ENCODE measurements at places on chromosomes 3 and 15. TPM values are rescaled to one million over a fixed set of nuclear protein-coding genes. Genes with fewer than 3 reads are reported as not detected.

Gene ALDH1L1
- total RNA-seq: not detected

Gene ILDR1
- not detected for total RNA-seq

Gene MYRIP
- total RNA-seq: 22.4 TPM

Gene APEH
- total RNA-seq: 128 TPM

Gene CCR1
- total RNA-seq: not detected

Gene TRH
- total RNA-seq: not detected

Gene RTP1
- total RNA-seq: not detected

DNA sequence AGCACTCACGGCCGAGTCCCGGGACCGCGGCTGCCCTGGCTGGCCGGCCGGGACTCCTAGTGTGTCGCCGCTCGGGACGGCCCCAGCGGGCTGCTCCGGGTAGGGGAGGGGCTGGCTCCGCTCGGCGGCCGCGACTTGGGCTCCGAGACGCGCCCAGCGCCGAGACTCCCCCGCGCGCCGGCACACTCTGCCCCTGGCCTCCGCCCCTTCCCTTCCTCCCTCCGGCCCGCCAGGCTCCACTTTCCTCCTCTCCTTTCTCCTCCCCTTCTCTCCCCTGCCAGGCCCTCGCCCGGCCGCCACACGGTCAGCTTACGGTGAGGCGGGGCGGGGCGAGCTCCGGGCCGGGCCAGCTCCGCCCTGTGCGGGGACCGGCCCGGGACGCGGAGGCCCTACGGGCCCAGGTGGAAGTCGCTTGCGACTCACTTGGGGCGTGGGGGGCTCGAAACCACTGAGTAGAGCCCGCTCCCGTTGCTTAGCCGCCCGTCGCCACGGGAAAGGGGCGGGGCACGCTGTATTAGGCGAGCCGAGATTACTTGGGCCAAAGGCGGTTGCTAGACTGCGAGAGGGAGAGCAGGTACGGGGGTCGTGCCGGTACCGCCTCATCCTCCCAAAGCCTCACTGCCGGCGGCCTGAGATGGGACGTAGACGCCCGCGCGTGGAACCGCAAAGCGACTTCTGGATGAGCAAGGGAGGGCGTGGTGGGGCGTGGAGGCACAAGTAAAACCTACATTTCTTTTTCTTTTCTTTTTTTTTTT, at the start of gene ITGB5:
Gene ITGB5, minus strand, starts transcription at position 189 of the 755 bp plus-strand sequence. CDS start 365 bp downstream, outside the sequence.
- no peak for DNase-seq

DNA sequence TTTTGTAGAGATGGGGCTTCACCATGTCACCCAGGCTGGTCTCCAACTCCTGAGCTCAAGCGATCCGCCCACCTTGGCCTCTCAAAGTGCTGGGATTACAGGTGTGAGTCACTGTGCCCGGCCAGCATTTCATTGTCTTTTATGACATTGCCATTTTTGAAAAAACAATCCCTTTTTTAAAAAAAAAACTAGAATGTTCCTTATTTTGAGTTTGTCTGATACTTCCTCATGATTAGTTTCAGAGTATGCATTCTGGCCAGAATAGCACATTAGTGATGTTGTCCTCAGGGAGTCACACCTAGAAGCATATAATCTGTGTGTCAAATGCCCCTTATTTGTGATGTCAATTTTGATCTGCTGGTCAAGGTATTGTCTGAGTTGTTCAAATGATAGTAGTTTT, 21.2 kb upstream of the NMD3 start:
- DNase-seq: no peak

GRCh38 chr3:16136055-16136454, 38.4 kb upstream of the GALNT15 start:
- no peak for DNase-seq

- no peak for DNase-seq
Measured at GRCh38 chr15:97521381-97522285, 438.9 kb upstream of the ARRDC4 start.

GRCh38 chr15:40379853-40380252, 2.7 kb upstream of the KNSTRN start:
- DNase-seq: peak; percentile 76

- DNase-seq: no peak
Measured at GRCh38 chr3:149654188-149654601, 3.6 kb downstream of the WWTR1 start.

DNA sequence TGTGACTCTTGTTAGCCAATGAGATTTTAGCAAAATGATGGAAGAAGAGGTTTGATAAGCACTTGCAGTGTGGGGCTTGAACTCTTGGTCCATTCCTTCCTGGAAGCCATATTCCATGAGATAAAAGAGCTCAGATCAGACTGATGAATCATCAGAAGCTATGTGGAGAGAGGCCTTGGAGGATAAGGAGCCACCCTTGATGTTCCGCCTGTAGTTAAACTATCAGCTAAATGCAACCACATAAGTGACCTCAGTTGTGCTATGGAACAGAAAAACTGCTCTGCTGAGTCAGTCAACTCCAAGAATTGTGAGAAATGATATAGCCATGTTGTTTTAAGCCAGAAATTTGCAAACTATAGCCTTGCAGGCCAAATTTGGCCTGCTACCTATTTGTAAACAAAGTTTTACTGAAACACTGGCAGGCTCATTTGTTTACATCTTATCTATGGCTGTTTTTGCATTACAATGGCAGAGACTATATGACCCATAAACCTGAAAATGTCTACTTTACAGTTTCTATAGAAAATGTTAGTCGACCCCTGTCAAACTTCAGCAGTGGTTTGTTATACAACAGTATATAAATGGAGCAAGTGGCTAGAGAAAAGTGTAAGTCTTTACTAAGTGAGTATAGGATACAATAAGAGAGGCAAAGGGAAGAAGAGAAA, 27.6 kb upstream of the GAP43 start:
- DNase-seq: no peak

GRCh38 chr15:78004919-78005634, 72.4 kb downstream of the TBC1D2B start:
- DNase-seq: peak; percentile 45

GRCh38 chr15:91099616-91099994, 452 bp upstream of the SV2B start:
- no peak for DNase-seq

DNA sequence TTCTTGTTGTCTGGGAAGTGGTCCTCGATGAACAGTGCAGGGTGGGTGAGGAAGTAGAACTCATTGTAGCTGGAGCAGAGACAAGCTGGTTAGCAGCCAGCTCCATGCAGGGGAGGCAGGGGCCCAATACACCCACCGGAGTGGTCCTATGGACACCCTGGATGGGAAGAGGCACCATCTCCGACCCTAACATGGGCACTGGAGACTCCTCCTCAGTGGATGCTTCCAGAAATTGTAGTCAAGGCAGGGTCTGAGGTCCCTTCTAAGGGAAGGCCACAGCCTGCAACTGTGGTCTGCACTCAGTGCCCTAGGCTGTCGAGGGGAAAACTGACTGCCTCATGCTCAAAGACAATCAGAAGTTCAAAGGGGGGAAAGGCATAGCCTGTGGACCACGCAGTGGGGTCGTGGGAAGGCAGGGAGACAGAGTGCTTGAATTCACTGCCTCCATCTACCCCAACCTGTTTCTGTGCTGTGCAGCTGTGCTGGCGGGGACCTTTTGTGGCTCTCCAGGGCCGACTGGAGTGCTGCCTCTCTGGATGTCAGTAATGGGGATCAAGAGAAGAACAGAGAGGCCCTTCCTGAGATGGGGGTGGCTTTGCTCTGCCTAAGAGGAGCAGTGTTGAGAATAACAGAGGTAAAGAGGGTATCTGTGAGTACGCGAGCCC, 41.9 kb downstream of the KY start:
- no peak for DNase-seq

GRCh38 chr15:31083370-31083780, 18.1 kb downstream of the TRPM1 start:
- DNase-seq: no peak

DNA sequence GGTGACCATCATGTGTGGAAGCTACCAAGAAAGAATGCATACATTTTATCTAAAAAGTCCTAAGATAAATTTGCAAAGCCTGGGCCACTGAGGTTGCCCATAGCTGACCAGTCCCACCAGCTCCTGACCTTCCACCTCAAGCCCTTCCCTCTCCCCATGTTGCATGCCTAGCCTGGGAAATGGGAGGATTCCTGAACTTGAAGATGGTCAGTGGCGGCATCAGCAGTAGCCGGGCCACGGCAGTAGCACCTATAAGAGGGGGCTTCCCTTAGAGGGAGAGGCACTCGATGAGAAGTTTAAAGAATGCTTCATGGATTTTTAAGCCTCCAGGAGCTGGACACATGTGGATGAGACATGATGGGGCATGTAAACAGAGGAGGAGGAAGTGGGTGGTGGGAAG, 172.1 kb downstream of the KLF13 start:
- no peak for DNase-seq

Data from pulmonary artery endothelial cell (primary cell).